ENCODE measurements at places on chromosomes 11 and 22.

DNA sequence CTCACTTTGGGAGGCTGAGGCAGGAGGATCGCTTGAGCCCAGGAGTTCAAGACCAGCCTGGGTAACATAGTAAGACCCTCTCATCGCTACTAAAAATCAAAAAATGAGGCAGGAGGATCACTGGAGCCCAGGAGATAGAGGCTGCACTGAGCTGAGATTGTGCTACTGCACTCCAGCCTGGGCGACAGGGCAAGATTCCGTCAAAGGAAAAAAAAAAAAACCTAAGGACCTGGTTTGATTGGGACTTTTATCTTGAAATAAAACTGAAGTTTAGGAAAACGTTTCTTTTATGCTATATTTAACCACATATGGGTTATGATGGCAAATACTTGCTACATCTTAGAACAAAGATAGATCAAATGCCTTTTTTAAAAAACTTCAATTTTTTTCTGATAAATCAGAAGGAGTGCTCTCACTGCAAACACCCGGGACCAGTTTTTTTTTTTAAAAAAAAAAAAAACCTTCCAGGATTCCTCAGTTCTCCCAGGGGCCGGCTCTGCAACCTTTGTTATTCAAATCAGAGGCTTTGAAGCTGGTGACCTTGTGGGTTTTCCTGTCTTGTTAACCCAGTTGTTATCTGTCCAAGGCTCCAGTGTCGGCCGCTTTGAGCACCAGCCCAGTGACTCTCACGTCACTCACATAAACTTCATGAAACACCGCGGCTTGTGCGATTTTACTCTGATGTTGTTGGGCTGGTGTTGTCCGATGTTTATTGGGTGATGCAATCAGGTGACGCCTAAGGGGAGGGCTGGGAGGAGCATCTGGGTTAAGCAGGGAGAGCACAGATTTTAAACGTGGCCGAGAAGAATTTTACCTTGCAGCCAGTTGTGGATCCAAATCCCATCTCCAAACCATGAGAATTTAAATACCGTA lies 24.7 kb upstream of the SLC22A12 start:
- peak; percentile 6 for DNase-seq

DNA sequence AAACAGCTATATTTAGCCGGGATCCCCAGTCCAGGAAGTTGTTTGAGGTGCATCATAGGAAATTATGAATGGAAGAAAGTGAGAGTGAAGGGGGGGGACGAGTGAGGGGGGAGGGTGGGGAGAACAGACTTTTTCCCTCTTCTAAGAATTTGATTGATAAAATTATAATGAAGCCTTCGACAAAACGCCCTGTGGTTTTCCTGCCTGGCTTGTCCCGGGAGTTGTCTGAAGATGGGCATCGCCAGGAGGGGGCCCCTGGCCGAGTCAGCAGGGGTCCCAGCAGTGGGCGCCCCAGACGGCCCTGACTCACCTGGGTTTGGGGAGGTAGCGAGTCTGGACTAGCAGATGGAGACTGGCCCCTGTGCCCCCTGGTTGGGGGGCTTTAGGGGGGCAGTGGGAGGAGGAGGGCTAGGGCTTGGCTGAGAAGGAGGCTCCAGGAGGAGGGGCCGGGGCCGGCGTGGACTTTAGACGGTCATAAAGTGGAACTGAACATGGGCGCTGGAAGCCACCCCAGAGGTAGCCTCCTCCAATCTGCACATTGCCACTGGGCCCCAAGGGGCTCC lies 336 bp upstream of the LIF start:
- peak; percentile 43 for DNase-seq

DNA sequence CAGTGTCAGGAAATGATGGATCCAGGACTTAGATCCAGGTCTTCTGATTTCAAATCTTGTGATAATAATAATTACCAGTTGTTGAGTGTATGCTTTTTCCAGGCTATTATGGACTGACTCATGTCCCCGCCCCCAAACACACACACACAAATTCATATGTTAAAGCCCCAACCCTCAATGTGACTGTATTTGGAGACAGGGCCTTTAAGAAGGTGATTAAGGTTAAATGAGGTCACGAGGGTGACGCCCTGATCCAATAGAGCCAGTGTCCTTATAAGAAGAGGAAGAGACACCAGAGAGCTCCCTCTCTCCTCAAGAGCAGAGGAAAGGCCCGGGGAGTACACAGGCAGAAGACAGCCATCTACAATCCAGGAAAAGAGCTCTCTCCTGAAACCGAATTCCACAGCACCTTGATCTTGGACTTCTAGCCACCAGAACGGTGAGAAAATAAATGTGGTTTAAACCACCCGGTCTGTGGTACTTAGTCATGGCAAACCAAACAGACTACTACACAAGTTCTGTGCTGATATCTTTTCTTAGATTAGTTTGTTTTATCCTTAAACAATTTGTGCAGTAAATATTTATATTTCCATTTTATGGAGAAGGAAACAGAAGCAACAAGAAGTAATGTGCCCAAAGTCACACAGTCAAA lies 8.2 kb downstream of the TMPRSS5 start:
- no peak for DNase-seq

DNA sequence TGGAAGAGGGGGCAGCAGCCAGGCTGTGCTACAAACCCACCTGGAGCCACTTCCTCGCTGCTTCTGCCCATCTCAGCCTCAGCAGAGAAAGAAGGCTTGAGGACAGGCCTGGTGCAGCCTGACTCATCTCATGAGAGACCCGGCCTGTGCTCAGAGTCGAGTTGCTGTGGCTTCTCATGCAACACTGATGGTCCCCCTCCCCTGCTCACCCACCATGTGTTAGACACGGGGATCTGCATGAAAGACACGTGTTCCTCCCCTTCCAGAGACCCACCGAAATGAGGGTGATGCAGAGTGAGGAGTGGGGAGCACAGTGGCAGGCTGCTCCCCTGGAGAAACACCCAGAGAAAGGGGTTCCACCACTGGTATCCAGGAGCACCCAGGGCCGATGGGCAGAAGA lies 15.0 kb downstream of the RTN4R start:
- DNase-seq: no peak

DNA sequence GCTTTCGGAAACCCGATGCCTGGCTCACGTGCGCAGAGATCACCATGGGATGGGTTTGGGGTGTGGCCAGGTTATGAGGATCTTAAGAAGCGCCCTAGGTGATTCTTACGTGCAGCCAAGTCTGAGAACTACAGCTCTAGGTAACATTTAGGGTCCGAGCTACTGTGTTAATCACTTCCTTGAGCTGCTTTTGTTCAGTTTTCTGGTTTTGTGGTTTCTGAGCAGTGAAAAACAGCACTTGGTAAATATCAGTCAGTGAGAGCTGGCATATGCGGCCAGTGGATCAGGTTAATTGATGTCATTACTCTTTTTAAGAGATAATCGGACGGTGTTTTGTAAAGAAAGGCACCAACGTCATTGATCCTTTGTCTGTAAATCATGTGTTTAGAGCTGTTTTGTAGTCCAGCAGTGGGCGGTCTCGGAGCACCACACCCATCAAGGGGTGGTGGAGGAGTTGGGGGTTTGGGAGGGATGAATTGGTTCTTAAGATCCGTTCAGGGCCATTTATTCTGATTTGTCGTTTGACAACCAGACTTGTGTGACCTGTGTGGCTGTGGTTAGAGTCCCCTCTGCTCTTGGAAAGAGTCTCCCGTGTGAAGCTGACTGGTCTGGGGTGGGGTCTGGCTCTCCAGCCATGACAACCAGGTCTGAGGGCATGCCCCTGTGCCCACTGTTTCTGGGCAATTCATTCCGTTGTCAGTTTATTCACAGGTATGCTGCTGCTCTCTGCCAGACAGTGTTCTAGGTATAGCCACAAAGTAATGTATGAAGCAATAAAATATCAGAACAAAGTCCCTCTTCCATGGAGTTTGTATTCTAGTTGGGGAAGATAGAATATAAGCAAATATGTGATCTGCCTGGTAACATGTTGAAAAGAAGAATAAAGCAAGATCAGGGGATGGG lies 61.9 kb upstream of the SORL1-AS1 start:
- no peak for DNase-seq

GRCh38 chr11:108973402-108974162 lies 308.7 kb downstream of the DDX10 start:
- no peak for DNase-seq

- no peak for DNase-seq
Observed at GRCh38 chr11:91869686-91870085, 354.9 kb upstream of the FAT3 start.

DNA sequence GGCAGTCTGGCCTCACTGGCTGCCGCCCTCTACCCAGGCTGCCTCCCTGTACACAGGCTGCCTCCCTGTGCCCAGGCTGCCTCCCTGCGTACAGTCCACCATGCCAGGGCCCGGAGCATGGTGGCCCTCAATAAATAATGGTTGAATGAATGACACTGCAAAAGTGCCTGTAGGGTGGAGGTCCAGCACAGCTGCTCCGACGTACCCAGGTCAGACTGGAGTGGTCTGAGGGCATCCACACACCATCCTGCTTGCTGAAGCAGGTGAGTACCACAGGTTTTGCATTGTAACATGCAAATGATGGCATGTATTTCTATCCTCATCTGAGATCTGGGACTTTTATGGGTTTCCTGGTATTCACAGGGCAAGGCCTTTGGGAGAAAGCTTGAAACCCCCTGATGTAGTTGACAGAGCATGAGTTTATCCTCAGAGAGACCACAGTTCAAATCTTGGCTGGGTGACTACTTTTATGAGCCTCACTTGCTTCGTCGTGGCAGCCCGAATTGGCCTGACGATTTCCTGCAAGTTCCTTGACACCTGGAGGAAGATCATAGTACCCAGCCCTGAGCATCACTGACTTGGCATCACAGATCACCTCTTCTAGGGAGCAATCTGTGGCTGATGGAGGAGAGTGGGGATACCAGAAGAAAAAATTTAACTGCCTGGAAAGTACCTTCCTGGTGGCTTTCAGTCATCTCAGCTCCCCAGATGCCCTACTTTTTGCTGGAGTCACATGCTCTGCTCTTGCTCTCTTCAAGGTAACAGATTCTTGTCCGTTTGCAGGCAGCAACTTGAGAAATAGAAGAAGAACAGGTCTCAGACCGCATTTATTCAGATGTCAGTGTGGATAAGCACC lies 16.0 kb upstream of the CYB5R3 start:
- DNase-seq: no peak

DNA sequence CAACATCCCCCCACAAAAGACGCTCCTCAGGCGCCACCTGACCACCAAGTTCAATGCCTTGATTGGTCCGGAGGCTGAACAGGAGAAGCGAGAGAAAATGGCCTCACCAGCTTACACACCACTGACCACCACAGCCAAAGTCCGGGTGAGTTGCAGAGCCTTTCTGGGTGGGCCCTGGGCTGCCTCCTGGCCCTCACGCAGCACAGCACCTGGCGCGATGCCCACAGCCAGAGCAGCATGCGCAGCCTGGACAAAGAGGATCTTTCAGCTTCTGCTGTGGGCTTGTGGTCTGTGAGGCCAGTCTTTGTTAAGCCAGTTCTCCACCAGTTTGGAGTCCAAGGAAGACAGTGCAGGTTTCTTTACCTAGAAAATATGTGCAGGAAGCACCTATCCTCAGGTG lies 21.6 kb downstream of the CYB5R2 start:
- DNase-seq: no peak

GRCh38 chr22:43090130-43090789 lies 1.1 kb upstream of the TTLL1 start:
- DNase-seq: peak; percentile 20

- no peak for DNase-seq
Observed at GRCh38 chr11:134614141-134614540, 202.1 kb upstream of the B3GAT1 start.

DNA sequence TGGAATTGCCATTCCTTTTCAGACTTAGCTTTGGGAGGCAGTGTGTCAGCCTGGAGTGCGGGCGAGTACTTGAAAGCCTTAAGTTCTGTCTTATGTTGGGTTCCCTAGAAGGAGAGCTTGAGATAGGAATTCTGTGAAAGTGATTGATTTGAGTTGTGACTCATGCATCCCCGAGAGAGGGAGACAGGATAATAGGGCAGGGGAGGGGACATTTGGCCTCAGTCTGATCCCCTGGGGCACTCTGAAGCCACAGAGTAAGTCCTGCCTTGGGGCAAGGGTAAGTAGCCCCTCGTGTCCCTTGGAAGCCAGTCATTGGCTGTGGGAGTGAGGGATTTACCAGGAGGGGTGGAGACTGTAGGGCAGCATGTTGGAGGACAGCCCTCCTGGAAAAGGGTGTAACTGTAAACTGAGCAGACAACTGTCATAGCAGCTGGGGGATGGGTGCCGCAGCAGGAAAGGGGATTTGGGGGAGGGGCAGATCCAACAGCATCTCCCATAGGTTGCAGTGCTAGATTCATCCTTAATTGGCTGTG lies 44.0 kb downstream of the KIAA1671 start:
- no peak for DNase-seq

DNA sequence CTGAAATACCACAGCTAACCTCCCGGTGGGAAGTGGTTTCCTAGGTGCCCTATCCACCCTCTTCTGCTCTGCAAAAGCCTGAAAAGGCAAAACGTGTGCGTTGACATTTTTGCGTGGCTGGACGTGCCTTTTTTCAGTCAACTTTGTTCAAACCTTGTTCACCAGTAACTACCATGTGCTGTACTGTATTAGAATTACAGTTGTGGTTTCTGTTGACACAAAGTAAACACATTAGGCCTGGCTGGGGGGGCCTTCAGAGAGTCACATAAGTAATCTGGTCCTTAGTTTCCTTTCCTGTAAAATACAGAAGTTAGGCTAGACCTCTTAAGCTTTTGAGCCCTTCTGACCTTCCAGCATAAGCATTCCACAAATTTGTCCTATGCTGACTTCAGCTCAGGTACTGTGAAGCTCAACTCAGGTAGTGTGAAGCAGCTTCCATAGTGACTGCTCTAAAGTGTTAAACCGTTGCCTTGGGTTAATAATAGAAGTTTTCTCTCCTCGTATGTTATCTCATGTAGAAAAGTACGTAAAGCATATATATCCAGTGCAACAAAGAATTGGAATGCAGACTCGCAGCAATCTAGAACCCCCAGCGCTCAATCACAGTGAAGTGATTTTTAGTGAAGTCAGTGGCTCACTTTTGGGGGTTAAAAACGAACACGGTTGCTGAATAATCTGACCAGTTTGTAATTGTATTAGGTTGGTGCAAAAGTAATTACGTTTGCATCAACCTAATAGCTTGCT lies 1.8 kb downstream of the EWSR1 start:
- no peak for DNase-seq

DNA sequence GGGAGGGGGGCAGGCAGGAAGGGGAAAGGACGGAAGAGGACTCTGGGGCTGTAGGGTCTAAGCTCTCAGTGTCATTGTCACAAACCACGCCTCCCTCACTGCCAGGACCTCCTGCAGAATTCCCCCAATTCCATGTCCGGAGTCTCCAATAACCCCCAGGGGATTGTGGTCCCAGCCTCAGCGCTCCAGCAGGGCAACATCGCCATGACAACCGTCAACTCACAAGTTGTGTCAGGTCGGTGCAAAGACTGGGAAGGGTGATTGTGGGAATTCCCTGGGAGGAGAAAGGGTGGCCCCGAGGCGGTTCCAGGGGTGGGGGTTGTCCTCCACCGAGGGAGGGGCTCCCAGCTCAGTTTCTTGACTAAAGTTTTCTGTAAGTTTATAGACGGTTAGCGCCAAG lies 86.0 kb downstream of the FEZ1 start:
- DNase-seq: no peak
